ENCODE measurements at places on chromosomes 16 and 17. TPM values are rescaled to one million over a fixed set of nuclear protein-coding genes. Genes with fewer than 3 reads are reported as not detected.

DNA sequence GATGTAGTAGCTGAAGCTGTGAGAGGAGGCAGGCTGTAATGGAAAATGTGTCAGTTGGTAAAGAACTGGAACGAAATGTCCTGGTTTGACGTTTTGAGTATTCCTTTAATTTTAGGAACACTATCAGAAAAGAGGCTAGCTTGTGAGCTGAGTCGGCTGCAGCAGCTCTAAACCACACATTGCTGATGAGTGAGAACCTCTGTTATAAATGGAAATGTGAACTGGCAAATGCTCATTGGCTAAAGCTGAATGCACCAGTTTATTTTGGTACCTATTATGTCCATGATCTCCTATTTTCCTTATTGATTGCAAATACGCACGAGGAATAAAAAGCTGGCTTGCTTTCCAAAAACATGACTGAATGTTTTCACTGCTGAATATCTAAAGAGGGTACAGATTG lies 11.0 kb upstream of the WIPI1 start:
- DNase-seq: no peak

DNA sequence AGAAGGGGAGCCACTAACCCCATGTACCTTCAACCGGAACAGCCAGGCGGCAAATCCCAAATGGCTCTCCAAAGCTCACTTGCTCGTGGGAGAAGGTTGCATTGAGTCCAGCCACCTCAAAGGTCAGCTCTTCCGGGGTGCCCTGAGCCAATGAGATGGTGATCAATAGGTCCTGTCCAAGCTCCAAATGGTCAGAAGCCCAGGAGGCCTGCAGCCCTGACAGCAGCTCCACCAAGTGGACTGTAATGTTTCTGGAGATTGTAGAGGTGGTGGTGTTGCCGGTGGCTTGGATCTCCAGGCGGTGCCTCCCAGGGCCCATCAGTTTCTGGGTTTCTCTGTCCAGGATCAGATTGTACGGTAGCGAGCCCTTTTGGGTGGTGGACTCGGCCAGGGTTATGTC lies 39.9 kb upstream of the BCO1 start:
- no peak for DNase-seq

DNA sequence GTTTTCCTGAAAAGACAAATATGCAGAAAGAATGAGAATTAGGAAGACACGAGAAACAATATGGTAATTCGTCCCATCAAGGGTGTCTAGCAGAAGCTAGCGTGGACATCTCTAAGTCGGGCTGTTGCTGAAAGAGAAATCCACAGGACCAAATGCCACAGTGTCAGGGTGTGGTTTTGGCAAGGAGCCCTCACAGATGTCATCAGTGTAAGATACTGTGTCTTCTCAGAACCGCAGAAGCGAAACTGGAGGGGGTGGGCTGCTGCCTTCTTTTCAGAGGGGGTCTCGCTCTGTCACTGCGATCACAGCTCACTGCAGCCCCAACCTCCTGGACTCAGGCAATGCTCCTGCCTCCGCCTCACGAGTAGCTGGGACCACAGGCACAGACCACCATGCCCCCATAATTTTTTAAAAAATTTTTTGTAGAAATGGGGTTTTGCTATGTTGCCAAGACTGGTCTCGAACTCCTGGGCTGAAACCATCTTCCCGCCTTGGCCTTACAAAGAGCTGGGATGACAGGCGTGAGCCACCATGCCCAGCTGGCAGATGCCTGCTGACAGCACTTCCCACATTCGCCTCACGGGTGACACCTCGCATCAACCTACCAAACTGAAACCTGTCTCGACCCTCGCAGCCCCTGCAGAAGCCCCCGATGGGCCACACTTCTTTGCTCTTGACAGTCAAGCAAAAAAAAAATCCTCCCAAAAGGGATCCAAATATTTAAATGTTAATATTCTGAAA lies 26.2 kb downstream of the TRAP1 start:
- peak; percentile 57 for DNase-seq

GRCh38 chr16:3755249-3755648 lies 37.9 kb upstream of the TRAP1 start:
- DNase-seq: no peak

- no peak for DNase-seq
Observed at GRCh38 chr17:81846743-81847689, 12.2 kb upstream of the PPP1R27 start.

- DNase-seq: no peak
Observed at GRCh38 chr17:31535581-31535981, 144.1 kb downstream of the RAB11FIP4 start.

- DNase-seq: no peak
Observed at GRCh38 chr16:55938126-55938525, 63.0 kb upstream of the CES5A start.

- DNase-seq: no peak
Observed at GRCh38 chr17:28526381-28526780, 20.2 kb downstream of the FOXN1 start.

- DNase-seq: no peak
Observed at GRCh38 chr16:28192806-28193529, 18.8 kb downstream of the XPO6 start.

DNA sequence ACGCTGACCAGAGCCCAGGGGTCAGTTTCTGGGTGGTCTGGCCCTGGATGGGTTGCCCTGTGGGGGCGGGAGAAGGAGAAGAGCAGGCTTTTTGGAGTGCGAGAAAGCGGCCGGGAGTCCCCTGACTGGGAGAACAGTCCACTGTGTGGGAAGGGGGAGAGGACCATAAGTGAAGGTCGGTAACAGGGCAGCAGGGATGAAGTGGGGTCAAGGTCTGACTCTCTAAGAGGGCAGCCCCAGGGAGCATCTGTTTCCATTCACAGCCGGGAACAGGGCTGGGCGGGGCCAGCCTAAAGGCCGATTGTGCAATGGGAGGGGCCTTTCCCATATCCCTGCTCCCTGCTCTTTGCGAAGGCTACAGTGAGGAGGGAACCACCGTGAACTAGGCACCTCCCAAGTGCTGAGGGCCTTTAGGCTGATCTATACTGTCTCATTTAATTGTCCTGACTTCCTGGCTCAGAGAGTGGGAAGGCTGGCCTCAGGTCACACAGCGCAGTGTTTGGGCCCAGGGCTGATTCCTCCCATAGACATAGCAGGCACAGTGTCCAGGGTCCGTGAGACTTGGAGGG lies 10.4 kb upstream of the WFDC1 start:
- DNase-seq: no peak

- DNase-seq: no peak
Observed at GRCh38 chr17:65102788-65103187, 34.4 kb upstream of the RGS9 start.

- peak; percentile 92 for DNase-seq
Observed at GRCh38 chr16:88405216-88406060, 22.7 kb downstream of the ZNF469 start.

- no peak for DNase-seq
Observed at GRCh38 chr16:56306690-56307533, 115.6 kb downstream of the GNAO1 start.

GRCh38 chr17:59330053-59330942 lies 1.2 kb upstream of the YPEL2 start:
- DNase-seq: no peak

DNA sequence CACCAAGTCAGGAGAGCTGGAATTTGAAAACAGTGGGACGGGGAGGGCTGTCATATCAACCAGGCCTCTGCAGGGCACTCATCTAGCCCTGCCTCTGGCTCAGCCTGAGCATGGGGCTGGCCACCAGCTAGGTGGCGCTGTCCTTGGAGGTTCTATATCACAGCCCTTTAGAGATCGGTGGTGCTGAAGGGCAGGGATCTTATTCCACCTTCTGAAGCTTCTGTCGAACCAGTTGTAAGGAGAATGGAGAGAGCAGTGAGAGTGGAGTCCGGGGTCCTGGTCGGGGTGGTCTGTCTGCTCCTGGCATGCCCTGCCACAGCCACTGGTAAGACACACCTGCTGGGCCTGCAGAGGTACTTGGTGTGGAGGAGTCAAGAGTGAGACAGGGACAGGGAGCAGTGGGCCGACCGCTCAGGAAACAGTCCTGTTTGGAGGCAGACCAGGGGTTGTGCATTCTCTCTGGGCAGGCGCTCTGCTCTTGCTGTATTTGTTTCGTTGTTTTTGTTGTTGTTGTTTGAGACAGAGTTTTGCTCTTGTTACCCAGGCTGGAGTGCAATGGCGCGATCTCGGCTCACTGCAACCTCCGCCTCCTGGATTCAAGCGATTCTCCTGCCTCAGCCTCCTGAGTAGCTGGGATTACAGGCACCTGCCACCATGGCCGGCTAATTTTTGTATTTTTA lies at the start of gene CES3:
Gene CES3 (plus strand): TSS at position 202 of the 680 bp plus-strand sequence. CDS start 42 bp downstream, at position 244.
- no peak for DNase-seq

- DNase-seq: no peak
Observed at GRCh38 chr17:73359987-73360410, 48.2 kb upstream of the CDC42EP4 start.

DNA sequence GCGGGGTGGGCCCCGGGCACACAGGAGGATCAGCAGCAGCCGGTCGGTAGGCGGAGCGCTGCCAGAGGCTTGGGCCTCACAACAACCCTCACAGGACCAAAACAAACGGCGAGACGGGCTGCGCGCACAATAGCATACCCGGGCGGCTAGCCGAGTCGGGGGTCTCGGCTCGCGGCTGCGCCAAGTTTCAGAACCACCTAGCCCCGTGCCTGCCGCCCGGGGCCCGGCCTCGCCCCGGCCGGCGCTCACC lies 732 bp downstream of the ULK2 start:
- peak; percentile 65 for DNase-seq

DNA sequence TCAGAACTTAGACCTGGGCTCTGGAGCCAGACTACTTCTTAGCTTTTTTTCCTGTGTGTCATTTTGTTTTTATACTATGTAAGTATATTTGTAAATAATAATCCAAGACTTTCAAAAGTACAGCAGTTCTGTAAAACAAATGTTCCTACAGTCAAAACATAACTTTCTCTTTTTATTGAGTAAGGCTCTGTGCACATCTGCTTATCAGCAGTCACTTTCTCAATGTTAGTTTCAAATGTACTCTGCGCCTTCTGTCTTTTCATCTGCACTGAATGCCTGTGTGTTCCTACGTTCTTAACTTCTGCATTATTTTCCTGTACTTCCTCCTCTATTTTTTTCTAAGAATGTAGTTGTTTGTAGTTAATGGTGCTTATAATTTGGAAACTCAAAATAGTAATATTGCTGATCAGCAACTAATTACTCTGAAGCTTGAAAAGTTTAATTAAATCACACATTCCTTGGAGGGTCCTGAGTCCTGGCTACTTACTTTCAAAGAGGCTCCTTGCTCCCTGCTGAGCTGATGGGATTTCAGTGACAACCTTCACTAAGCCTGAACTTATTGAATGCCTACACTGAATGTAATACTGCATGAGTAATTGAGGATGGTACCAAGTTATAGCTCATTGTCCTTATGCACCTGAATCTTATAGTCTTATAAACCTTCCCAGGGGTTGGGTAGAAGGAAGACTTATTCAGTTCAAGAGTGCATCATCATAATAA lies 329.9 kb downstream of the KCNJ2 start:
- no peak for DNase-seq

DNA sequence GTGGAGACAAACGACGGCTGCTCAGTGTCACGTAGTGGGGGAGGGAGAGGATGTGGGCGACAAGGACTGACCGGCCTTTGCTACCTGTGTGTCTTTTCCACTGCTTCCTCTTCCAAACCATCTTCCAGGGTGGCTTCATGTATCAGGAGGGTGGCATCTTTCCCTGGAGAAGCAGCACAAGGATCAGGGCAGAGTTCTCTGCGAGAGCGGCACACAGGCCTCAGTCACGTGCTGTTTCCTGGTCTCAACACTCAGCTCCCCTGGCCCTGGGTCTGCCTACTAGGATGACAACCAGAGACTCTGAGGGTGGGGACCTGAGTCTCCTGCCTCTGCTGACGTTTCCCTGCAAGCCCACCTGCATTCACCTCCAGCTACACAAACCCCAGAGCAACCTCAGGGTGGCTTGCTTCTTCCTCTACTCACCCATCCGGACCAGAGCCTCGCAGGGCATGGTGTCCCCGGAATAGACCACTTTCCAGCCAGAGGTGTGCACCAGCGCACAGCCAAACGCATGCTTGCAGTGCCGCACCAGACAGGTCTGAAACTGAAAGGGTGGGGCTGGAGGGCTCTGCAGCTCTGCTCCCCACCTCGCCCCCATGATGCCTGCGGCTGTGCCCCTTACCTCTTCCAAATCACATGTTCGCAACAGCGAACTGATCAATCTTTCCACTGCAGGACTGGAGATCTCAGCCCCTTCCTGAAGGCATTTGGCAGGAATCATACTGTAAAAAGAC lies 23.3 kb downstream of the ELAC2 start:
- DNase-seq: no peak

DNA sequence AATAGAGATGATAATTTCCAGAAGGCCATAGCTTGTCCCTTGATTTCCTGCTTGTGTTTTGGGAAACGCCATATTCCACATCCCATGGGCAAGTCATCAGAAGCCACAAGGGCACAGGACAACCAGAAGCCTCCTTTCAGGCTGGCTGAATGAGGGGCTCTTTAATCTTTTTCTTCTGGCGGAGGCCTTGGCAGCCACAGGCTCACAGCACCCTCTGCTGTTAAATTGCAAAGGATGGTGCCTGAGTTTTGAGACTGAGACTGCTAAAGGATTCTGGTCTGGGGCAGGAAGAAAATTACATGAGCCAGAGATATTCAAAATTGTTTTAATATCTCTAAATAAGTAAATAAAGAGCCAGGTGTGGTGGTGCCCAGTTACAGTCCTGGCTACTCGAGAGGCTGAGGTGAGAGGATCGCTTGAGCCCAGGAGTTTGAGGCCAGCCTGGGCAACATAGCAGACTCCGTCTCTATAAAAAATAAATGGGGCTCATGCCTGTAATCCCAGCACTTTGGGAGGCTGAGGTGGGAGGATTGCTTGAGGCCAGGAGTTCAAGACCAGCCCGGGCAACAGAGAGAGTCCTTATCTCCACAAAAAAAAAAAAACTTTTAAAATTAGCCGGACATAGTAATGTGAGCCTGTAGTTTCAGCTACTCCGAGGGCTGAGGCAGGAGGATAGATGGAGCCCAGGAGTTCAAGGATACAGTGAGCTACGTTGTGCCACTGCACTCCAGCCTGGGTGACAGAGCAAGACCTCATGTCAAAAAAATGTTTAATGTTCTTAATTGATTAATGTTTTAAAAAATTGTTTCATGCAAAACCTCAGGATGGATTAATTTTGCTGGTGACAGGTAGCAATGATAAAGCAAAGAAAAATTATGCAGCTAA lies 26.3 kb downstream of the AARSD1 start:
- peak; percentile 46 for DNase-seq

DNA sequence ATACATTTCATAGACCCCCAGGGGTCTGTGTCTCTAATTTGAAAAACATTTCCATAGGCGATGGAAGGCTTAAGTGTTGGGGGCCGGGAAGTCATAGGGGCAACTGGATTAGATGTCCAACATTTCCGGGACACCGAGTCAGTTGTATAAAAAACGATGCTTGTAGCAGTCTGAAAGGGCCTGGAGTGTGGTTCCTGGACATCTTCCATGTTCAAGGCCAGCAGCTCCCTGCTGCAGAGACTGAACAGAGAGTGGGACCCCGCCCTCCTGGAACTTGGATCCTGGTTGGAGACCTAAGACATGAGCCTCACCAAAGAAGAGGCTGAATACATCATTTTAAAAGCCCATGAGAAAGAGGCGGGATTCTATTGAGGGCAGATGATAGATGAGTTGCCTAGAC lies 82.0 kb upstream of the ZNF423 start:
- no peak for DNase-seq

Gene ABCA9
- polyA plus RNA-seq: 13.4 TPM

Gene RPL13
- polyA plus RNA-seq: 4,683 TPM

Gene CCL15
- polyA plus RNA-seq: not detected

Gene GRAP
- not detected for polyA plus RNA-seq

Gene TERB1
- polyA plus RNA-seq: not detected

Gene CDK3
- polyA plus RNA-seq: 3.6 TPM

Gene KCNJ18
- polyA plus RNA-seq: not detected

Gene PLEKHH3
- 24.9 TPM for polyA plus RNA-seq

Gene HES7
- not detected for polyA plus RNA-seq

Gene VMO1
- 0.86 TPM for polyA plus RNA-seq

Gene DPEP2NB
- polyA plus RNA-seq: not detected

Gene MAP2K4
- polyA plus RNA-seq: 23.9 TPM

Gene TEX14
- 4.3 TPM for polyA plus RNA-seq

Gene CHST6
- 2.0 TPM for polyA plus RNA-seq
